ENCODE measurements at places on chromosomes 1 and 21. TPM values are rescaled to one million over a fixed set of nuclear protein-coding genes. Genes with fewer than 3 reads are reported as not detected.

MROH9 gene
- total RNA-seq = not detected

FHAD1 gene
- not detected for total RNA-seq

SNRPE gene
- total RNA-seq = 51.1 TPM

PANK4 gene
- total RNA-seq = 39.5 TPM

RGS16 gene
- 1.2 TPM for total RNA-seq

PLA2G2C gene
- total RNA-seq = not detected

CELA2B gene
- total RNA-seq = not detected

DNA sequence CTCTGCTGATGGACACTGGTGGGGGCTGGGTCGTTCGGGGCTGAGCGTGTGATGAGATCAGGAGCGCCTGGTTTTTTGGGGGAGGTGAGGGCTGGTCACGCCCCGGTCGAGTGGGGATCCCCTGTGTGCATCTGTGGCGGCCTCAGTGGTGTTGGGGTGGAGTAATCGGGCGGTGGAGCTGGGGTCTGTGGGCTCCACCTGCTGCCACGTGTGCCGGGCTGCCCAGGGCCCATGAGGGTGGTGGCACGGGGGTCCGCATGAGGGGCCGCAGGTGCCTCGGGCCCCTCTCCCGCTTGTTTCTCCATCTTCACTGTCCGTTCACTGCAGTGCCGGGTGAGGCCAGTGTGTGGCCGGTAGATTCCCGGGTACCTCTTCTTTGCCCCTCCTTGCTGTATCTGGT is 17.2 kb downstream of the PRKCZ start:
- H3K36me3 ChIP-seq = no peaks in the 10 kb centered on the region
- H3K4me3 ChIP-seq = no peak overlapping the region
- DNase-seq = no peak
- H3K27ac ChIP-seq = no peak overlapping the region
- H3K4me1 ChIP-seq = no peaks in the 10 kb centered on the region
- H3K27me3 ChIP-seq = no peaks in the 10 kb centered on the region

- H3K4me1 ChIP-seq = peaks cover 19% of the 10 kb centered on the region
- no peaks in the 10 kb centered on the region for H3K27me3 ChIP-seq
- no peak overlapping the region for H3K27ac ChIP-seq
- no peak for DNase-seq
These were observed 3.1 kb upstream of the PGBD5 start for GRCh38 chr1:230429067-230429735.

DNA sequence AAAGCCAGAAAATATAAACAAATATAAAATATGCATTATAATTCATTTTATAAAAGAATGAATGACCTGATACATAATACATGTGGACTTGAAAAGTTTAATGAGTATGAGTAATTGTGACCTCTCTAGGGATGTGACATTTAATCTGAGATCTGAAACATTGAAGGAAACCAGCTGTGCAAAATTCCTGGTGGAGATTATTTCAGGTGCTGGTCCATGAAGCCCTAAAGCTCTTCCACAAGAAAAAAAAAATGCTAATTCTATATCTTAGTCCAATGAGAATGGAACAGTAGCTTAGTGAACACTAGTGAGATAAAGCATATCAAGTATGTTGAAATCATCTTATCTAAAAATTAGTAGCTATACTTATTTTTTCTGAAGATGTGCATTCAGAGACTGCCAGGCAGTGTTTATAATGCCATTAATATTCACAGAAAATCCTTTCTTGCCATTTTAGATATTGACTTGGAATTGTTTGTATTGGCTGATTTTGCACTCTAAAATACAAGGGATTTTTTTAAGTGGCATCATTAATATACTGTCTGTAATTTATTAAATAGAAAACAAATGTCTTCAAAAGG is 1485.9 kb downstream of the PLA2G4A start:
- H3K27me3 ChIP-seq = no peaks in the 10 kb centered on the region
- H3K4me3 ChIP-seq = no peak overlapping the region
- H3K27ac ChIP-seq = no peak overlapping the region
- DNase-seq = no peak
- H3K36me3 ChIP-seq = no peaks in the 10 kb centered on the region

GRCh38 chr1:59986516-59987310 is 60.1 kb upstream of the CYP2J2 start:
- no peaks in the 10 kb centered on the region for H3K36me3 ChIP-seq
- no peak for DNase-seq
- no peak overlapping the region for H3K4me3 ChIP-seq

DNA sequence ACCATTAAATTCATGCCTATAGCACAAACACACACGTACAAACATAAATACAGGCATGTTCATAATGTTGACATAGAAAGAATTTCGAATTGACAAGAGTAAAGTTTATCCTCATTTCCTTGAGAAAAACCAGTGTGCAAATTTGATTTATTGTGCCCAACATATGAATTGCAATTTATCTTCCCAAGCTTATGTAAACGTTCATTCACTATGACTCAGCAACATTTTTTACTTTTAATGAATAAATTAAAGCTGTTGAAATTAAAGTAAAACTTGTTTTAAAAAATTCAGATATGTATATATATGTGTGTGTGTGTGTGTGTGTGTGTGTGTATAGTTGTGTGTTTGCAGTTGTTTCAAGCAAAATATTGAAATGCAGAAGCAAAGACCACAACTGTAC is 1067.9 kb downstream of the BRINP3 start:
- H3K36me3 ChIP-seq = no peaks in the 10 kb centered on the region
- no peak overlapping the region for H3K4me3 ChIP-seq
- no peaks in the 10 kb centered on the region for H3K4me1 ChIP-seq
- DNase-seq = no peak

- H3K27ac ChIP-seq = no peak overlapping the region
- DNase-seq = no peak
- H3K4me1 ChIP-seq = peaks cover 31% of the 10 kb centered on the region
- no peak overlapping the region for H3K4me3 ChIP-seq
These were observed 21.2 kb downstream of the RCSD1 start for GRCh38 chr1:167651161-167651693.

GRCh38 chr1:8406011-8406410 is 88.1 kb downstream of the SLC45A1 start:
- H3K27me3 ChIP-seq = no peaks in the 10 kb centered on the region
- peaks cover 17% of the 10 kb centered on the region for H3K36me3 ChIP-seq
- peaks cover 51% of the 10 kb centered on the region for H3K4me1 ChIP-seq
- H3K27ac ChIP-seq = peak overlapping the region; percentile 99

DNA sequence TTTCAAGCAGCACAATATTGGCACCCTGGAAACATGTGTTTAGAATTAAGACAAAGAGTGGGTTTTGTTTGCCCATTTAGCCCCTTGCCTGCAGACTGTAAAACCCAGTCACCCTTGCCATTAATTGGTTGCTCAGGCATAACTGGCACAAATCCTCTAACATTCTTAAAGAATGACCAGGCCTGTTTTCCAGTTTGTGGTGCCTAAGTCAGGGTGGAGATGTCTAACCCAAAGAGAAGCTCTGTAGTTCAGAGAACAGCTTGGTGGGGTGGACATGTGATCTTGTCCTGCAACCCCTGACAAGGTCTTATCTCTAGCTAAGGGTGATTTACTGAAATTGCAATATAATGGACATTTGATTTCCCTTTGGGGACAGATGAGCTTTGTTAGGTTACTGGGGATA is 8.8 kb upstream of the ANGPTL7 start:
- H3K4me3 ChIP-seq = no peak overlapping the region
- H3K4me1 ChIP-seq = peaks cover 32% of the 10 kb centered on the region
- H3K27ac ChIP-seq = no peak overlapping the region
- DNase-seq = no peak
- H3K36me3 ChIP-seq = no peaks in the 10 kb centered on the region

GRCh38 chr1:172545396-172546004 is 12.6 kb downstream of the SUCO start:
- no peak overlapping the region for H3K27ac ChIP-seq
- peaks cover 60% of the 10 kb centered on the region for H3K4me1 ChIP-seq
- H3K36me3 ChIP-seq = no peaks in the 10 kb centered on the region
- no peak for DNase-seq

- no peak overlapping the region for H3K4me3 ChIP-seq
- H3K4me1 ChIP-seq = peaks cover 17% of the 10 kb centered on the region
- H3K36me3 ChIP-seq = peaks cover 3% of the 10 kb centered on the region
- DNase-seq = peak; percentile 87
These were observed 35.8 kb downstream of the SLC2A1 start for GRCh38 chr1:42922687-42923366.

DNA sequence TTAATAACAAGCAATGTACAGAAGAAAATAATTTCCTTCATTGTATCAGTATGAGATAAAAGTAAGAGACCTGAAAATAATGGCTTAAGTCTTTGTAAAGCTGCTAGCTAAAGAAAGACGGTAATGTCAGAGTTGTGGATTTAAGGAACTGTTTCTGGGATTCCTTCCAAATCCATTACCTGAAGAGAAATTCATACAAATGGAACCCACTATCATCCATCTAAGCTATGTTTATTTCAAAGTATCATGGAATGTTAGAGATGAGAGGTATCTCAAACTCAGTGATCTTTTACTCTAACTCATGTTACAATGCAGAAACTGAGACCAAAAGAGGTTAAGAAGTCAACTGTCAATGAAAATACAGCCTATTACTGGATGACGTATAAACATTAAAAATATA is 197.7 kb downstream of the DENND1B start:
- H3K36me3 ChIP-seq = peaks cover 3% of the 10 kb centered on the region
- no peak overlapping the region for H3K4me3 ChIP-seq
- no peaks in the 10 kb centered on the region for H3K27me3 ChIP-seq
- no peaks in the 10 kb centered on the region for H3K4me1 ChIP-seq

GRCh38 chr1:36663772-36664430 is 181.2 kb upstream of the CSF3R start:
- H3K27me3 ChIP-seq = no peaks in the 10 kb centered on the region
- no peak overlapping the region for H3K4me3 ChIP-seq
- H3K27ac ChIP-seq = no peak overlapping the region
- H3K36me3 ChIP-seq = no peaks in the 10 kb centered on the region
- no peaks in the 10 kb centered on the region for H3K4me1 ChIP-seq
- DNase-seq = no peak

DNA sequence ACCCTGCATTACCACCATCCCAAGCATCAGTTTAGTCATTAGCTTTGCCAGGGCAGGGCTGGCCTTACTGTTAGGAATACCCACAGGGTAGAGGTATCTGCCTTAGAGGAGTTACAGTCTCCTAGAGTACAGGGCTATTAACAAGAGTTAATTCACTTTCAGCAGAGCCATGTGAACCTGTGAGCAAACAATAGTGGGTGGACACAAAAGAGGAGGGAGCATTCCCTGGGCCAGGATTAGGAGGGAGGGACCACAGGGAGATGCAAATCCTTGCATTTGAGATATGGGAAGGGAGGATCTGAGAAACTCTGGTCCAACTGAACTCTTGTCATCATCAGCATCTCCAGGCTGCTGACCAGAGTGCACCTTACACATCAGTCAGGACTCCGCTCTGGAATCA is 51.1 kb upstream of the IGSF21 start:
- H3K27ac ChIP-seq = no peak overlapping the region
- H3K36me3 ChIP-seq = no peaks in the 10 kb centered on the region
- H3K27me3 ChIP-seq = no peaks in the 10 kb centered on the region
- no peak for DNase-seq
- H3K4me3 ChIP-seq = no peak overlapping the region

- no peak for DNase-seq
- no peak overlapping the region for H3K4me3 ChIP-seq
- H3K27me3 ChIP-seq = no peaks in the 10 kb centered on the region
- H3K36me3 ChIP-seq = peaks cover 24% of the 10 kb centered on the region
These were observed 5.1 kb downstream of the PMF1 start for GRCh38 chr1:156217871-156218270.

DNA sequence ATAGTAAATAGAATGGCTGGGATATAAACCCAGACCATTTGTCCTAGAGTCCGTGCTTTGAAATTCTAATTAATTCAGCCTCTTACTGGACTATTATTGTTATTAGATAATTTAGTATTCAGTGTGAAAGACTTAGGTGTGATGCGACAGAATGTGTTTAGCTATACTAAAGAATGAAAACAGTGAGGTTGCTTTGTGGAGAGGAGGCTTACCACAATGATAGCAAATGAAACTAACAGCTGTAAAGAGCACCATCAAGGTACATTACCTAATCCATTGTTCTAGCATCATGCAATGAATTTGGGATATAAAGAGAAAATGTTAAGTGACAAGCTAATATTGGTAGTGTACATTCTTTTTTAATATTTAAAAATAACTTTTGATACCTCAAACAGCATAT is 911.1 kb downstream of the KCNT2 start:
- no peaks in the 10 kb centered on the region for H3K27me3 ChIP-seq
- no peak for DNase-seq
- H3K36me3 ChIP-seq = no peaks in the 10 kb centered on the region
- no peak overlapping the region for H3K4me3 ChIP-seq
- H3K27ac ChIP-seq = no peak overlapping the region

- no peaks in the 10 kb centered on the region for H3K27me3 ChIP-seq
- no peaks in the 10 kb centered on the region for H3K36me3 ChIP-seq
- H3K27ac ChIP-seq = peak overlapping the region; percentile 40
- H3K4me3 ChIP-seq = no peak overlapping the region
These were observed 89.8 kb downstream of the NMNAT2 start for GRCh38 chr1:183328371-183328770.

DNA sequence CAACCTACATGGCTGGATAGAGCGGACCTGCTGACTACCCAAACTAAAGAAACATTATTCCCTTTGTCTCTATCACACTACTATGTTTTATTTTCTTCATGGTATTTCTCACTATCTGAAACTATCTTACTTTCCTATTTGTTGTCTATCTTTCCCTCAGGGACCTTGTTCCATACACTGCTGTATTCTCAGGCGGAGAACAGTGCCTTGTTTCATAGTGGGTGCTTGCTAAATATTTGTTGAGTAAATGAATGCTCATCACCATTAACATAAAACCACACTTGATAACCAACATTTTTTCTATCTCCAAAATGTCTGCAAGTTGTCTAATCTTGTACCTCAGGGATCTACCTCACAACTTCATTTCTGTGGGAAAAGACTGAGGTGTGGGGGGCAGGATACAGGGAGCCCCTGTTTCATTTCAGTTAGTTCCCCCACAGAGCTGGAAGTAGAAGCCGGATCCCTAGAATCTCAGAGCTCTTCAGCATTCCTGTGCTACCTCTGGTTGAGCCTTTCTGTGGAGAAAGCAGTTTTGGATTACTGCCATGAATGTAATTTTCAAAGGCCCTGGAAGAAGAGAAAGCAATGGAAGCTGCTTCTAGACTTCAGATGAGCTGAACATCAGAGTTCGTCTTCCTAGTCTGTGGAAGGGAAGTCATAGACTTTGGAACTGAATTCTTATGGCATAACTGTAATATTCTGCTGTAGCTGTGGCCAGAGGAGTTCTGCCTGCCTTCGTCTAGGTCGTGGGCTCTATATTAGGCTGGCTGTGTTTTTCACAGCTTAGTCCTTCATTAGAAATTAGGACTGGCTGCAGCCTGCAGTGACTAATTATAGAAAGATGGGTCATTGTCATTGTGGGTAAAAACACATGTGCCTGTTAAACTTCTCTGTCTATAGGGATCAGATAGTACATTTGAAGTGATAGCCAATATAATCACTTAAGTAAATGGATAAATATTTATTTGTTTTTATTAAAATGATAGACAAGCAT is 293.2 kb upstream of the SGIP1 start:
- H3K4me3 ChIP-seq = no peak overlapping the region
- H3K36me3 ChIP-seq = no peaks in the 10 kb centered on the region
- no peak overlapping the region for H3K27ac ChIP-seq
- no peaks in the 10 kb centered on the region for H3K27me3 ChIP-seq

Measured in vagina (tissue), 2 donors.